ENCODE measurements at places on chromosomes 4 and X.

GRCh38 chrX:10501611-10502010 lies 118.8 kb downstream of the MID1 start:
- no peak for DNase-seq

DNA sequence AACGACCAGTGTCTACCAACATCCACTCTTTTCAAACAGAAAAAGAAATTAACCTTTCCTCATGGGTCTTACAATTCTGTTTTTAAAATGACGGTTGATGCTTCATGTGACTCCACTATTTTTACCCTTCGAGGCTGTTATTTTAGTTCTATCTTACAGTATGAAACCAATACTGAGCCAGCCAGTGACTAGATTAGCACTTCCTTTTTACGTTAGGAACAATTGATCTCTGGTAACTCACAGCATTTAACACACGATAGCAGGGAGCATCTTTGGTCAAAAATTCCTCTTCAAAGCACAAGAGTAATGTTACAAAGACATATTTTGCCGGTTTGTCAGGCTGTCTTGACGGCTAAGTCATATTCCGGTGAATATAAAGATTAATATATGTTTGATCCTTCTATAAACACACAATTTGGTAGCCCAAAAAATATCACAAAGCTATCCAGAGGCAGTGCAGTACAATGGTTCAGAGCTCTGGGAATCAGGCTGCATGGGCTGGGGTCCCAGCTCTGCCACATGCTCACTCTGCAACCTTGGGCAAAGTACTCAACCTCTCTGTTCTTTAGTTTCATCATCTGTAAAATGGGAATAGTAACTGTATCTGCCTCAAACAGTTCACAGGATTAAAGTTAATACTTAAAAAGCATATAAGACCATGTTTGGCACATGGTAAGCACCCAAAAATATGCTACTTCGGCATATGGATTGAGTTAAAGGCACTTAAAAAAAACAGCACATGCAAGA lies 62.9 kb upstream of the TXK start:
- DNase-seq = no peak

GRCh38 chrX:95907081-95907480 lies 777.6 kb upstream of the DIAPH2 start:
- DNase-seq = no peak

DNA sequence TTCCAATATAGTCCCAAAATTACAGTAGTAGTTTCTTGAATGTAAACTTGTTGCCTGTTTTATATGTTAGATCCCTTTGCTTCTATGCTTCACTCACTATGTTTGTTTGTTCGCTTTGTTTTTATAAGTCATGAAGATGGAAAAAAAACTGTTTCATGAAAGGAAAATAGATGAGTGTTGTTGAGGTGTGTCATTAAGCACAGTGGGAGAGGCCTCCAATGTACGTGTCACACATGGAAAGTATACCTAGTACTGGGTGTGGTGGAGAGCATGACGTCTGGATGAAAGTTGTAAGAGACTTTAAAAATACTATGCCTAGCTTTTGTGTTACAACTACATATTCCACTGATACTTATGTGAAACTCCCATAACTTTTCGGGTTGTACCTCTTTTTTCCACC lies 28.4 kb downstream of the PLS3 start:
- DNase-seq = no peak

GRCh38 chrX:55074851-55075467 lies at the start of gene PAGE2B:
PAGE2B (plus strand) TSS chrX:55075030; CDS start chrX:55076042, 1,012 bp downstream.
- DNase-seq = no peak

DNA sequence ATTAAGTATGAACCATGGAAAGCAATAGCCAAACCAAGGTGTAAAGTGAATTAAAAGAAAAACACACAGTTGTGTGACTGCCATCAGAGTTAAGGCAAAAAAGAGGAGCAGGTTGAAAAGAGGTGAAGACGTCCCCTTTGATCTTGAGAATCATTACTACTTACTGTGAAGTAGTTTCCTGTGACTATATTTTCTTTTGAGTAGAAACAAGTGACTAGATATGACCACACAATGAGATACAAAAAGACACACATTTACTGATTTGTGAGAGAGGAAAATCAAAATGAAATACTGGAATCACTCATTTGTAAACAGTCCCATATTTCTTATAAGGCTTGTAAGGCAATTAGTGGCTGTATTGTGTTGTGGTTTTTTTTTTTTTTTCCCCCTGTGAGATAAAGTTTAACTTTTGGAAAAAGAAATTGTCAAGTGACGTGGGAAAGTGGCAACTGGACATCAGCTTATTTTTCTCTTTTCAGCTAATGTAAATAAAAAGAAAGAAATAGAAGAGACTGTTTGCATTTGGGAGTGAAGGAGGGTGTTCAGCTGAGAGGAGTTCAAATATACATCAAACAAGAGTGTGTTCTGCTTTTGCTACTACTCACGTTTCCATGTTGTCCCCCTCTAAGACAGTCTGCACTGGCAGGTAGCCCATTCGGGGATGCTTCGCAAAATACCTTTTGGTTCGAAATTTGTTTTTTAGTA lies 106.4 kb upstream of the FTHL17 start:
- DNase-seq = no peak

- no peak for DNase-seq
Measured at GRCh38 chr4:170336238-170336775, 246.6 kb upstream of the AADAT start.

GRCh38 chr4:15805583-15806517 lies 27.7 kb downstream of the CD38 start:
- no peak for DNase-seq

GRCh38 chr4:87500092-87500462 lies 29.1 kb downstream of the SPARCL1 start:
- DNase-seq = no peak

GRCh38 chr4:54728368-54728767 lies 70.6 kb downstream of the KIT start:
- no peak for DNase-seq

GRCh38 chr4:70504733-70505132 lies 13.6 kb upstream of the AMTN start:
- DNase-seq = no peak

DNA sequence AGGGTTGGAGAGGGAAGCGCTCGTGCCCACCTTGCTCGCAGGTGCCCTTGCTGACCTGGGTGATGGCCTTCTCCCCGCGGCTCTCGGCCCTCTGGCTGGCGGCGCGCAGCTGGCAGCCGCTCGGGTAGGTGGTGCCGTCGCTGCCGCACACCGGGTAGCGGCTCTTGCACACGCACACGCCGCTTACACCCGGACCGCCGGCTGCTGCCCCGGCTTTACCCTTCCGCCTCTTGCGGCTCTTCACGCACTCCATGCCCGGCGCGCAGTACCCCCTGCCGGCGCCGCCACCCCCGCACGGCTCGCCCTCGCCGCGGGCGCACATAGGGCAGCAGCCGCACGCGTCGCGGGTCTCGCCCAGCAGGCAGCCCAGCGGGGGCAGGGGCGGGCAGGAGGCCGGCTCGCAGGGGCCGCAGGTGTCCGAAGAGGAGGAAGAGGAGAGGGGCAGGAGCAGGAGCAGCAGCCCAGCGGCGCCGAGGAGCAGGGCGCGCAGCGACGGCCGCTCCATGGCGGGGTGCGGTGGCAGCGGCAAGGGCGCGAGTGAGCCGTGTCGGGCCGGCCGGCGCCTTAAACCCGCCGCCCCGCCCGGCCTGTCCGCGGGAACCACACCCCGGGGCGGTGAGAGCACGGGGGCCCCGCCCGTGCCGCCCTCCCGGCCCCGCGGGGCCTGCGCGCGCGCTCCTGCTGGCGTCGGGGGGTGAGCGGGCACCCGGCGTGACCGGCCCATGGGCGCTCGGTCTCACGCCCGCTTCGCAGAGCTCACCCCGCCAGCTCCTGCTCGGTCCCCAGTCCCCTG lies at the start of gene IGFBP7:
Gene IGFBP7 (minus strand): TSS at position 539 of the 793 bp plus-strand sequence. CDS start 34 bp downstream, at position 505.
- DNase-seq = no peak

DNA sequence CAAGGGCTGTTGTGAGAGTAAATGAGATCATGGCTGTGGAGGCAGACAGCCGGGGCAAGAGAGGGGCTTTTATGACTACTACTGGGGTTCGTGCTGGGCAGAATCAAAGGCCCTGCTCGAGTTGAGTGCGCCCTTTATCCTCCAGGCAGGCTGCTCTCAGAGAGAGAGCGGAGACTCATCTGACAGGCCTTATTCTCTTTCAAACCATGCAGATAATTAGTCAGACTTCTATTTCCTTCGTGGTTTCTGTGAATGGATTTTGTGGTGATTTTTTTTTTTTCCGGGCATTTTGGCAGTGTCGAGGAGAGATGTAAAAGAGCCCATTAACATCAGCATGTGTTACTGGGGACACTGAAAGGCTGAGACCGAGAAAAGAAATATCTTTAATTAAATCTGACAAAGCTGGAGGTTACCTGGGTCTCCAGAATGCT lies 73.6 kb downstream of the MED28 start:
- DNase-seq = no peak

DNA sequence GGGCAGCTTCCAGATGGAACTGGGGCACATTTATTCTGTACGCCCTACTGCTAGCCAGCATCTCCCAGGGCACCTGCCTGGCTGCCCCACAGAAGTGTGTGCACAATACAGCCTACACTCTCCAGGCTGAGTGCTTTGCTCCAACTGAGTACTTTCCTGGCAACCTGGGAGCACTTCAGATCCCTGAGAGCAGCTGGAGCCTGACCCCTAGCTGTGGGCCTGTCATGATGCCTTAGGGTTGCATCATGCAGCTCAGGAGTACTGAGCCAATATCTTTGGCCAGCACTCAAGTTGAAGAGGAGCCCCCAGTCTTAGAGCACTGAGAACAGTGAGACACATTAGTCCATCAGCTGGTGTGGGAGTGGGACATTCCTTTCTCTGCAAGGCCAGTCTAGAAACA lies 321.9 kb downstream of the CFAP47 start:
- no peak for DNase-seq

DNA sequence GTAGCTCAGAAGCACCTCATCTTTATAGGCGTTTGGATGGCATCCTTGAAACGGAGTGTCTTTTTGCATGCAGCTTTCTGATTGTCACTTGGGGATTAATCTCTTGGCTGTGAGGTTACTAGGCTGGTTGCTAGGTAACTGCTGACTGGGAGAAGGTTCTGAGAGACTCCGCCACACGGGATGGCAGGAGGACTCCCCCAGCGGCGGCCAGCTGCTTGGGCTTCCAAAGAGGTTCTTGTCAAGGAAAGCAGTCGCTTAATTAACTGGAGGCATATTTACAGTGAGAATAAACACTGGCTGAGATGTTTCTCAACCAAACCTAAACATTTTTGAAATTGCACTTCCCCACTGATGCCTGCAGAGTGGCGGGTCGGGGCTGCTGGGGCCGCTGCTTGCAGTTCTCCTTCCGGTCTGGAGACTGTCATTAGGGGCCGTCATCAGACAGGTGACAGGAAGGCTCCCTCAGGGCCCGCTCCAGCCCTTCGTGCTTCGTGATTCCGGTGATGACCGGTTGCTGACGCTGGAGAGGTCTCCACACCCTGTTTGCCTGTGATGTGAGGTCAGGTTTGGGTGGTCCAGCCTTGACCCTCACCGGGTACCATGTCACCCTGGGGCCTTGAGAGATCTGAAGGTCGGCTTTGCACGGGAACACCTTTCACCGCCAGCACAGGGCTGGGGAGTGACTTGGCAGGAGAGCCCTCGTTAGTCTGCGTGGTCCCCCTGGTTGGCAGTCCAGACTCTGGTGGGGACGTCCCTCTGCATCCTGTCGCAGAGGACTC lies 9.1 kb downstream of the NSG1 start:
- DNase-seq = no peak

DNA sequence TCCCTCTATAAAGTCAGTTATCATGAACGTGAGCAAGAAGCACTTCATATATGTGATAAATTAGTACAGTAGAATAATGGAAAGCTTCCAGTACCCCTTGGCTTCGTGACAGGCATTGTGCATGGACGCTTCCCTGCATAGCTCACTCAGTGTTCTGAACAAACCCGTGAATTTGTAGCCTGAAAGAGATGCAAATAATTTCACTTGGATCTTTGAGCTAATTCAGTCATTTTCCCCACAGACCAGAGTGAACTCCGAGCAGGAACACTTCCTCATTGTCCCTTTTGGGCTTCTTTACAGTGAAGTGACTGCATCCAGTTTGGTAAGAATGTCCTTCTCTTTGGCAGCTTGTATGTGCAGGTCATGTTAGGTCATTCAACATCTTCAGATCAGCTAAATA lies 50.1 kb downstream of the ADD1 start:
- DNase-seq = no peak

- DNase-seq = no peak
Measured at GRCh38 chr4:86026720-86027119, 333.1 kb downstream of the MAPK10 start.

DNA sequence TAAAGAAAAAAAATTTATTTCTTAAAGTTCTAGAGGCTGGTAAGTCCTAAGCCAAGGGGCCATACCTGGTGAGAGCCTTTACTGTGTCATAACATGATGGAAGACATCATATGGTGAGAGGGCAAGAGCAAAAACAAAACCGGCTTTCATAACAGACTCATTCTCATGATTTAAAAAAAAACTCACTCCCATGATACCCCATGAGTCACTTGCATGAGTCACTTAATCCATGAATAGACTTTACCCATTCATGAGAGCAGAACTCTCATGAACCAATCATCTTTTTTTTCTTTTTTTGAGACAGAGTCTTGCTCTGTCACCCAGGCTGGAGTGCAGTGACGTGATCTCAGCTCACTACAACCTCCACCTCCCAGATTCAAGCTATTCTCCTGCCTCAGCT lies 369.7 kb upstream of the DIAPH2 start:
- no peak for DNase-seq

- no peak for DNase-seq
Measured at GRCh38 chrX:110425222-110426154, 66.8 kb downstream of the RTL9 start.

- DNase-seq = no peak
Measured at GRCh38 chrX:23727206-23727605, 15.9 kb downstream of the ACOT9 start.

- DNase-seq = no peak
Measured at GRCh38 chr4:75502671-75503070, 11.5 kb downstream of the RCHY1 start.

DNA sequence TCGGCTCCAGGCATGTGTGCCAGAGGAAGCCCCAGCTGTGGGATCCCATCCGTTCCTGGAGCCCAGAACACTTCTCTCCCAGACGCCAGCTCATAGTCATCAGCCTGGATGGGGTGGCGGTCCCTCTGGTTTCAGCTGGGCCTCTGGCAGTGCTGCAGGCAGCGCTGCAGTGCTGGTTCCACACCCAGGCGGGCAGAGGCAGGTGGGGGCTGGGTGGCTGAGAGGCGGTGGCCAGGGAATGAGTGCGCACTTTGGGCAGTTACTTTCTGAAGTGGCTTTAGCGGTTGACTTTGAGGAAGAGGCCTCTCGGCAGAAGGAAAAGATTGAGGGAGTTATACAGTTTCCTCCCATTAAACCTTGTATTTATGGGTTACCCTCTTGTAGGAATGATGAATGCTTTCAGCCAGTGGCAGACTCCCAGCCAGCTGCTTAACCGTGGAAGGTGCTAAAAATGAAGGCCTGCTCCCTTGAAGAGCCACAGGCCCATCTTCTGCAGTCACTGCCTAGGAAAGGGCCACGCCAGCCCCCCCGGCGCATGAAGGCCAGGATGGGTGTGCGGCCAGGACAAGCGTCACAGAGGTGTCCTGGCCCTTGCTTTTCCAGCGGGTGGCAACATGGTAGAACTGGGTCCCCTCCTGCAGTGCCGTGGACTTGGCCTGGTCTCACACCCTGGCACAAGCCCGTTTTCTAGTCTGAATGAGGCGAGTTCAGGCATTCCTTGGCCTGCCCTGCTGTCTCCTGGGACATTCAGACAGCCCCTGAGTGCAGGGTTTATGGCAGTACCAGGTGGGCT lies 9.9 kb downstream of the TADA2B start:
- DNase-seq = no peak

- no peak for DNase-seq
Measured at GRCh38 chr4:72311291-72311690, 257.7 kb downstream of the ADAMTS3 start.
